ENCODE measurements at places on chromosomes 2 and 18.
A peak's percentile ranks its signal among the peaks of the same experiment; 100 is the strongest.

GRCh38 chr2:175957845-175958244, 44.2 kb downstream of the LNPK start:
- no peak for DNase-seq

DNA sequence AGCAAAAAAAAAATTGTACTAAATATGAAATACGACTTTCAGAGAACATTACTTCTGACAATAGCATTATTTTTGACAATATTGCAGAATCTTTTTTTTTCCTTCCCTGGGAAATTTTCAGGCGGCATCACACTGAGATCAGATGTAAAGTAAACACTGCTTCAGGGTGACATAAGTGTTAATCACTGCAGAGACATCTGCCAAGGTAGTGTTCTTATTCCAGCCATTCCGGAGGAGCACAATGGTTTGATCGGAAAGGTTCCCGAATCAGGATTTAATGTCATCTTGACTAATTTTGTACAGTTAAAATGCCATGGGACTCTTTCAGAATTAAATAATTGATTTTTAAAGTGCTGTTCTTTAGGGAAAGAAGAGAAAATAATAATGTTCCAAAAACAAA, 56.7 kb upstream of the ZNF236 start:
- DNase-seq = no peak

- DNase-seq = no peak
Measured at GRCh38 chr2:54665436-54665856, 58.0 kb upstream of the EML6 start.

- no peak for DNase-seq
Measured at GRCh38 chr2:222433332-222434173, 9.2 kb downstream of the SGPP2 start.

GRCh38 chr2:9403924-9404323, 19.4 kb downstream of the ITGB1BP1 start:
- DNase-seq = no peak

DNA sequence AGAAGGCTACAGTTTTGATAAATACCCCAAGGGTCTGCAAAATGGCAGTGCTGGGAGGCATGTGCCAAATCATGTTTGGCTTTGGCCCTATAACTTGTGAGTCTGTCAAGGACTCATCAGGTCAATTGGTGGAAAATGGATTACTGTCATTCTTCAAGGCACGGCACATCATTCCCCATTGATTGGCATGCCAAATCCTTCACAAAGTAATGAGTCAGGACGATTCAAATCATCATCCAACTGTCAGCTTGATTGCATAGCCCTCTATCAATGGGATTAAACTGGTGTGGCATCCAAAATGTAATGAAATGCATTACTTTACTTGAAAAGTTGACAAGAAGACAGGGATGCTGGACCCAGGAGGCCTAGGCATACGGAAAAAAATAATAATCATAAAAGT, 441.6 kb upstream of the PIK3C3 start:
- DNase-seq = no peak

- no peak for DNase-seq
Measured at GRCh38 chr18:27839141-27839540, 337.8 kb downstream of the CDH2 start.

DNA sequence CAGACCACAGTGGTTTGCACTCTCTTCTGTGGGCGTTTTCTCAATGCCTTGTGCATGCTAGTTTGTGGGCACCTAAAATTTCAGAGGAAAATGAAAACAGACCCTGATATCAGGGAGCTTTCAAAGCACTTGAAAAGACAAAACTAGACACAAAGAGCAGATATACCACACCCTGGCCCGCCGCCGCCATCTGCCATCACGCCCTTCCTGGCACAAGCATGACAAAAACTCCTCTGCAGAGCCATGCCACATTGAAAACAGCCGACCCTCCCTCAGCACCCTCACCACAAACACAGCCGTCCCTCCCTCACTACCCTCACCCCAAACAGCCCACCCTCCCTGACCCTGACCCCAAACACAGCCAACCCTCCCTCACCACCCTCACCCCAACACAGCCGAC, 84.8 kb upstream of the RAB6C start:
- no peak for DNase-seq

GRCh38 chr2:101717071-101717845, 19.8 kb downstream of the MAP4K4 start:
- DNase-seq = peak; percentile 64

DNA sequence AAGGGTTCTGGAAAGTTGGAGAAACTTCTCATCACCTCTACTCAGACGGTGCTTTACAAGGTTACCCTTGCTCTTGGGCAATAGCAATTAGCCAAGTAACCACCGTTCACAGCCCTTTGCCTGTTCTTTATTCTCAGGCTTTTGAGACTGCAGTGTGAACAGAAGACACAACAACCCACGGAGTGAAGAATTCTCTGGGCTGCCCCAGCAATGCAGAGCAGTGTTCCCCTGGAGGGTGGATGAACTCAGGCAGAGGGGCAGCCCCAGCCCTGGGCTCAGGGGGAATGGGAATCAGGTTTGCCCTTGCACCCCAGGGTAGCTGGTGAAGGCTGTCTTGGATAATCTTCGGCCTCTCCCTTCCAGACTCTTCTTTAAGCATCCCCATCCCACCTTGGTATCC, 69.1 kb downstream of the MCFD2 start:
- DNase-seq = no peak

DNA sequence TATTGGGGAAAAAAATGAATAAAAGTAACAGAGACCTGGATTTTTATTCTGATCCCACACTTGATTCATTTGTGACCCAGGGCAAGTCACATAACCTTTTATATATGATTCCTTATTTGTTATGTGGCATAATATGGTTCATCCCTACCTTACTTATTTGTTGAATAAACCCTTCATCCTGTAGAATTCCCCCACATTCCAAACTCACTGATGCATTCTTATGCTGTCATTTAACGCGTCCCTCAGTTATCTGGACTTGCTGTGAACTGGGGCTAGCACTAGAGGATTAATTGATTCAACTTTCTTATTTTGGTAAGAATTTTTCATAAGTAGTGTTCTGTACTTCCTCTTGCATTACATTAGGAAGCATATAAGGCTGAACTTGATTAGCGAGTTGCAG, 384.7 kb upstream of the RAB12 start:
- DNase-seq = no peak

DNA sequence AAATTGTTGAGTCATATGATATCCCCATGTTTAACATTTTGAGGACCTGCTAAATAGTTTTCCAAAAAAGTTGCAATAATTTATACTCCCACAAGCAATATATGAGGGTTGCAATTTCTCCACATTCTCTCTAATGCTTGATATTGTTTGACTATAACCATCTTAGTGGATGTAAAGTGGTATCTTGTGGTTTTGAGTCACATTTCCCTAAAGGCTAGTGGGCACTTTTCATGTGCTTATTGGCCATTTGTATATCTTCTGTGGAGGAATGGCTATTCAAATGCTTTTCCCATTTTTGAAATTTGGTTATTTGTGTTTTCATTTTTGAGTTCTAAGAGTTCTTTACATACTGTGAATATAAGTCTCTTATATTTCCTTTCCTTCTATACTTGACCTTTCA, 82.7 kb downstream of the SCG2 start:
- DNase-seq = no peak

DNA sequence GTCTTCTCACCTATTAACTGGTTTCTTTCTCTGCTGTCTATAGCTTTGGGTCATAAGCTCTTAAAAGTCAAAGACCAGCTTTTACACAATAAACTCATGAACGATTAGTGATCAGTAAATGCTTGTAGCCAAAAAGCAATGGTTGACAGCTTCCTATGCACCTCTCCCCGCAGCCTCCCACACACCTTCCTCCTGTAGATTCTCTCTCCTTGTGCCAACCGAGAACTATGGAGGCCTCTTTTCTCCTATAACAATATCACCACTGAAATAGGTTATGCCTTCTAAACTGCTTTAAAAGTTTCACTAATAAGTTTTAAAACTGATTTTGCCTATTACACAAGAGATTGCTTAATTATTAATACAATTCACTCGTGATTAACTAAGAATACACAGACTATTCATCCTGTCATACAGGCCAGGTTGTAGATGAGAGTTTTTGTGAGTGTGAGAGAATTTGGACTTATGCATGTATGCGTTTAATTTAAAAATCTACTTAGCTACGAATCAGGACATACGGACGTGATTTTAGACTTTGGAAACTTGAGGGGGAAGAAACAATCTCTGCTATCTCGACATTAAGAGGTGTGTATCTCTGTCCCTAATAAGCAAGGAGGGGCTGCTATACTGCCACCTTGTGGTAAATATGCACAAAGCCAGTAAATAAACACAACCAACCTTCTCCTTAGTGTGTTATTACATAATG, 229.1 kb upstream of the RBBP8 start:
- no peak for DNase-seq

GRCh38 chr18:46663539-46663938, 6.5 kb upstream of the LOXHD1 start:
- no peak for DNase-seq

- DNase-seq = no peak
Measured at GRCh38 chr2:119059940-119060339, 98.6 kb downstream of the C1QL2 start.

Data from CD8-positive, alpha-beta T cell (primary cell).